ENCODE measurements at places on chromosomes 13 and 19.

GRCh38 chr19:51148580-51148979 lies 6.5 kb downstream of the SIGLEC7 start:
- DNase-seq = no peak

- DNase-seq = no peak
Measured at GRCh38 chr13:34349091-34349722, 531.3 kb downstream of the RFC3 start.

DNA sequence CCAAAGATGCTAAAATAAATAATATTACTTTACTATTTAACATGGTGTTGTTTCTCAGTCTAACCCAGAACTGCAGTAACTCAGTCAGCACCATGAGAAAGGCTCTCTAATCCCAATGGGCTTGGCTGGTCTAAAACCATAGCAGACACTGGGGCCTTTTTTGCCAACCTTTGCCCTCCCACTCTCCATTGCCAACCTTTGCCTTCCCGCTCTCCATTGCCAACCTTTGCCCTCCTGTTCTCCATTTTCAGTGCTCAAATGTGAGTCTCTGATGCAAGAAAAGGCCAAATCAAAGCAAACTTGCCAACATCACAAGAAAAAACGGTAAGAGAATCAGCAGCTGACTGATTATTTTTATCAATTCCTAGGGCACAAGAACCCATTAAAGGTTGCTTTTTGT lies 1681.2 kb downstream of the SLITRK5 start:
- DNase-seq = no peak

- DNase-seq = no peak
Measured at GRCh38 chr19:12828494-12828893, 5.9 kb downstream of the RTBDN start.

- no peak for DNase-seq
Measured at GRCh38 chr13:111382411-111382810, 62.0 kb downstream of the TEX29 start.

- no peak for DNase-seq
Measured at GRCh38 chr13:110258876-110259631, 47.9 kb downstream of the COL4A1 start.

DNA sequence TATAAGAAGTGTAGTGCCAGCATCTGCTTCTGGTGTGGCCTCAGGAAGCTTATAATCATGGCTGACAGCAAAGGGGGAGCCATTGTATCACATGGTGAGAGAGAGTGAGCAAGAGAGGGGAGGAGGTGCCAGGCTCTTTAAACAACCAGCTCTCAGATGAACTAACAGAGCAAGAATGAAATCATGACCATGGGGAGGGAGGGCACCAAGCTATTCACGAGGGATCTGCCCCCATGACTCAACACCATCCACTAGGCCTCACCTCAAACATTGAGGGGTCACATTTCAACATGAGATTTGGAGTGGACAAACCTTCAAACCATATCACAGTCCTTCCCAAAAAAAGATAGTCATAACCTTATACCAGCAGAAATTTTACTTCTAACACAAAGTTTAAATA lies 174.0 kb downstream of the GPC5 start:
- no peak for DNase-seq

DNA sequence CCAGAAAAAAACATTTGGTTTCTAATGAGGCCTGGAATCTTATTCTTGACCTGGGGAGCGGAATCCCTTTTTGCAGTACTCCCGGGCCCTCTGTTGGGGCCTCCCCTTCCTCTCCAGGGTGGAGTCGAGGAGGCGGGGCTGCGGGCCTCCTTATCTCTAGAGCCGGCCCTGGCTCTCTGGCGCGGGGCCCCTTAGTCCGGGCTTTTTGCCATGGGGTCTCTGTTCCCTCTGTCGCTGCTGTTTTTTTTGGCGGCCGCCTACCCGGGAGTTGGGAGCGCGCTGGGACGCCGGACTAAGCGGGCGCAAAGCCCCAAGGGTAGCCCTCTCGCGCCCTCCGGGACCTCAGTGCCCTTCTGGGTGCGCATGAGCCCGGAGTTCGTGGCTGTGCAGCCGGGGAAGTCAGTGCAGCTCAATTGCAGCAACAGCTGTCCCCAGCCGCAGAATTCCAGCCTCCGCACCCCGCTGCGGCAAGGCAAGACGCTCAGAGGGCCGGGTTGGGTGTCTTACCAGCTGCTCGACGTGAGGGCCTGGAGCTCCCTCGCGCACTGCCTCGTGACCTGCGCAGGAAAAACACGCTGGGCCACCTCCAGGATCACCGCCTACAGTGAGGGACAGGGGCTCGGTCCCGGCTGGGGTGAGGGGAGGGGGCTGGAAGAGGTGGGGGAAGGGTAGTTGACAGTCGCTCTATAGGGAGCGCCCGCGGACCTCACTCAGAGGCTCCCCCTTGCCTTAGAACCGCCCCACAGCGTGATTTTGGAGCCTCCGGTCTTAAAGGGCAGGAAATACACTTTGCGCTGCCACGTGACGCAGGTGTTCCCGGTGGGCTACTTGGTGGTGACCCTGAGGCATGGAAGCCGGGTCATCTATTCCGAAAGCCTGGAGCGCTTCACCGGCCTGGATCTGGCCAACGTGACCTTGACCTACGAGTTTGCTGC lies at the start of gene ICAM4:
TSS of gene ICAM4 (plus strand) at position 153 of the 935 bp plus-strand sequence. CDS start at position 211, 58 bp downstream.
- DNase-seq = no peak

DNA sequence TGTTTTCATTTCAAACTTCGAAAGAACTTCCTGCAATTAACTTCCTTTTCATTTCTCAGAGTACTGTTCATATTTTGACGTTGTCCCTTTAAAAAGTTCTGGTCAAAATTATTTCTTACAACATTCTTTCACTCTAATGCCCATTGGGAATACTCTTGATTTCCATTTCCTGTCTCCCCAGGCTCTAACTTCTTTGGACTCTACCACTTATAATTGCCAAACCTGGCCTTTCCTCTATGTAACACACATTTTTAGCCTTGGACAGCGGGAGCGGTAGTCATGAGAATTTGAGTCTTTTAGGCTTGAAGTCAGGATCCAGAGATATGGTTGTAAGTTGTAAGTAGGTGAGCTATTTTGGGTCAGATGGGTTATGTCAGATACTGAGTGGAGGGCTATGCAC lies 163.5 kb upstream of the SPRY2 start:
- DNase-seq = no peak

DNA sequence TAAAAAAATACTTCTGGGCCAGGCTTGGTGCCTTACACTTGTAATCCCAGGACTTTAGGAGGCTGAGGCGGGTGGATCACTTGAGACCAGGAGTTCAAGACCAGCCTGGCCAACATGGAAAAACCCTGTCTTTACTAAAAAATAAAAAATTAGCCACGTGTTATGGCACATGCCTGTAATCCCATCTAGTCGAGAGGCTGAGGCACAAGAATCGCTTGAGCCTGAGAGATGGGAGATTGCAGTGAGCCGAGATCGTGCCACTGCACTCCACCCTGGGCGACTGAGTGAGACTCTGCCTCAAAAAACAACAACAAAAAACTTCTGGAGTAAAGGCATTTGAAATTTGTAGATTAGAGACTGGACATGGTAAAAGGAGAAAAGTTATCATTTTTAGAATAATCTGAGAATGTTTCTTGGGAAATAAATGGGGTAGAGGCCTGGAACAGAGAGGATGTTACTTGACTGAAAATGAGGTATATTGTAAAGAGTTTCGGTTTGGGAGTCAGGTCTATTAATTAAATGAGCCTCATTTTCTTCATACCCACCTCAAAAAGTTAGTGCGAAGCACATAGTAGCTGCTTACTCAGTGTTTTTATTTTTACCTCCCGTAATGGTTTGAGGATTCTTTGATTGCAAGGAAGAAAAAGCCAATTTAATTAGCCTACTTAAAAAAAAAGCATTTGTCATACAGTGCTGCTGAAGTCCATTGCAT lies 2.6 kb downstream of the AKAP11 start:
- no peak for DNase-seq

GRCh38 chr13:77351315-77351714 lies 24.4 kb upstream of the MYCBP2 start:
- no peak for DNase-seq

- no peak for DNase-seq
Measured at GRCh38 chr19:51010066-51010795, 8.8 kb upstream of the KLK8 start.
